ENCODE measurements at places on chromosomes 13 and 19.

DNA sequence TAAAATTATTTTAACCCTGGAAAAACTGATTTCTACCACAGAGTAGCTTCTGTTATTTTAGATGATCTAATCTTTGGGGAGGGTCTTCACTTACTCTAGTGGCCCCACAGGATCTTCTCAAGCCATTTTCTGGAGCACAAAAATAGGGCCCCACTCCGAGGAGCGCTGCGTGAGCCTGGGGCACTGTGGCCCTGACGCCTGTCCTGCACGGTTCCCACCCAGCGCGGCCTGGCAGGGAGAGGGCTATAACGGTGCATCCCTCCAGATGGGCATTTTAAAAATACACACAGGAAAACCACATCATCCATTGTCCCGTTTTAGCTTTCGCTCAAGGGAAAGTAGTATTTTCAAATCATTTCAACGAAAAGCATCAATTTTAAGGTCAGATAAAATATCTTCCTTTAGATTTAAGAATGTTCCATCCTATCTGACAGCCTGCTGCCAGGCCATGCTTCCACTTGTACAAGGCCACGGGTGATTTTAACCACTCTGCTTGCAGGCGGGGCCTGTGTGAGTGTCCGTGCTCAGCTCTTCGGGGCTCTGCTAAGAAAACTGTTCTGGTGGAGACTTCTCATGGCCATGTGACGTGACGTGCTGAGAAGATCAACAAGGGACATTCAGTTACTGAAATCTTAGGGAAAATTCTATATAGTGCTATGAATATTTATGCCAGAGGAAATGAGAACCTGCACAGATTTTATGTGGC, 683.8 kb upstream of the SGCG start:
- no peak for DNase-seq

- DNase-seq = no peak
Observed at GRCh38 chr13:51768976-51769375, 35.0 kb downstream of the DHRS12 start.

- no peak for DNase-seq
Observed at GRCh38 chr19:40281381-40282208, 3.5 kb downstream of the AKT2 start.

GRCh38 chr19:50912727-50913716, 1.8 kb upstream of the KLK4 start:
- no peak for DNase-seq

- no peak for DNase-seq
Observed at GRCh38 chr19:42272535-42272897, 3.5 kb downstream of the CIC start.

DNA sequence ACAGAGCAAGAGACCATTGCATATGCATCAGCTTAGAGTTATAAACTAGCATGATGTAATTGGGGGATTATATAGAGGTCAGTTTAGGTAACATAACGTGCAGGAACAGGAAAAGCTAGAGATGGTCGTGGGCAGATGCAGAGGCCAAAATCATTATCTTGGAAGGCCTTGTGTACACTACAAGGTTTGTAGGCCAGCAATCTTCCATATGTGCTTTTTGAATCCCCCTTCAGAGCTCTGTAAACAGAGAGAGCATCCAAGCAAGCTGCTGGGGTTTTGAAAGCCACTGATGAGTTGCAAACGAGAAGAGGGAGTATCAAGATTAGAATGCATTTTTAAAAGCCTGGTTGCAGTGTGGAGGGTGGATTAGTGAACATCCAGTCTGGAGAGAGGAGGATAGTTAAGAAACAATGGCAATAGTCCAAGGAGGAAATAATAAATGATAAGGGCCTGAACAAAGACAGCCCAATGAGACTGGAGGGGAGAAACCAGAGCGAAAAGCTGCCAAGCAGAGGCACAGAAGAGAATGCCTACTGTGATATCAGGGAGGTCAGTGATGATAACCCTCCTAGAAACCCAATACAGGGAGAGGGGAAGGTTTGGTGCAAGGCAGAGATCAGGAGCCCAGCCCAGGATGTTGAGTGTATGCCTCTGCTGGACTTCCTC, 109.6 kb downstream of the ZAR1L start:
- DNase-seq = no peak

Measured in kidney epithelial cell (primary cell).